ENCODE measurements at places on chromosomes 5 and 9.

GRCh38 chr5:112933651-112934365 is 11.8 kb upstream of the REEP5 start:
- DNase-seq, result no peak

DNA sequence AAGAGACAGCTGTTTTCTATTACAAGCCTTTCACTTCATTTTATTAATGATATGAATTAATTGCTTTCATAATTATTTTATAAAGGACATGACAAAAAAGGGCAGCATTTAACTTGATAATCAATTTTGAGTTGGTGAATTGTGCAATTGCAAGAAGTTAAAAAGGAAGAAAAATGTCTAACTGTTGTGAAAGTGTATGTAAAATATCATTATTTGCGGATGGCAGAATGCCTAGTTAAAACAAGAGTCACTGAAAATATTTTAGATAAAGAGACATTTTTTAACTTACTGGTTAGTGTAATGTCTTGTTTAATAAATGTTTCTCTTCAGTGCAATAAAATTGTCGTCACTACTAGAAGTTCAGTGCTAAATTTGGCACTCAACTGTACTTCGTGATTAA is 57.6 kb upstream of the HTR4 start:
- no peak for DNase-seq

- no peak for DNase-seq
Observed at GRCh38 chr5:51559339-51559738, 176.1 kb downstream of the ISL1 start.

- DNase-seq, result no peak
Observed at GRCh38 chr9:76082057-76082456, 191.6 kb downstream of the PCSK5 start.

- DNase-seq, result peak; percentile 86
Observed at GRCh38 chr5:68962757-68963484, 130.9 kb upstream of the SLC30A5 start.

- no peak for DNase-seq
Observed at GRCh38 chr5:37831821-37832534, 7.9 kb downstream of the GDNF start.

GRCh38 chr5:152462021-152462721 is 57.1 kb upstream of the NMUR2 start:
- no peak for DNase-seq

DNA sequence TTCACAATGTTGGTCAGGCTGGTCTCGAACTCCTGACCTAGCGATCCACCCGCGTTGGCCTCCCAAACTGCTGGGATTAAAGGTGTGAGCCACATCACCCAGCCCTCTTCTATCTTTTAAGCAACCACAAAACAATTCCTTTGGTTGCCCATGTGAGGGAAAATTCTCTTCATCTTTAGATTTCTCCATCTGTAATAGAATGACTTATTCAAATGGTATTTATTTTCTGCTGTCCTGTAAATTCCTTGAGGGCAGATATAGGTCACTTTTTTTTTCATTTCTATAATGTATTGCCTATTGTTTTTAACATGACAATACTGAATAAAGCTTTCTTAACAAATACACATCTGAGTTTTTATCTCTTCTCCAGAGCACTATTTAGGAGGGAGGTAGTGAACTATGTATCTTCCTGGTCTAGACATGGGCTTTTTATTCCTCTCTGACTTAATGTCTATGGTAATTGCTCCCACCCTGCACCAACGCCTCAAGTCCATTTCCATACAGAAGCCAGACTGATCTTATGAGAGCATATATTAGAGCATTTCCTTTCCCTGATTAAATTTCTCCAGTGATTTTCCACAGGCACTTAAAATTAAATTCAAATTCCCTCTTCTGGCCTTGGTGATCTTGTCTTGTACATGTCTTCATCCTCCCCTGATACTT is 595.6 kb downstream of the CAAP1 start:
- no peak for DNase-seq

DNA sequence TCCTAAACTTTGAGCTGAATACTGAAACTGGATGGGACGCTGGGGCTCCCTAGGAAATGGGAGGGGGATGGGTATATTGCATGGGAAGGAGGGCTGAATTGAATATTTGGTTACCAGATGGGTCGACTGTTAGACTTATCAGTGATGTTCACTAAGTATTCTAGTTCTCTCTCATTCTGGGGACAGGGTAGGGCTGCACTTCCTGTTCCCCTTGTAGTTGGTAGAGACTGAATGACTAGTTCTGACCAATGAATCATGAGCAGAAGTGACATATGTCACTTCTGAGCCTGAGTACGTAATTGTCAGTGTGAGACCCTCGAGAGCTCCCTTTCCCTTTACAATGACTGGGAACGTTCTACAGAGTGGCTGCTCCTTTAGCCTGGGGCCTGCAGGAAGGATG is 55.5 kb upstream of the DMRT1 start:
- DNase-seq, result no peak

DNA sequence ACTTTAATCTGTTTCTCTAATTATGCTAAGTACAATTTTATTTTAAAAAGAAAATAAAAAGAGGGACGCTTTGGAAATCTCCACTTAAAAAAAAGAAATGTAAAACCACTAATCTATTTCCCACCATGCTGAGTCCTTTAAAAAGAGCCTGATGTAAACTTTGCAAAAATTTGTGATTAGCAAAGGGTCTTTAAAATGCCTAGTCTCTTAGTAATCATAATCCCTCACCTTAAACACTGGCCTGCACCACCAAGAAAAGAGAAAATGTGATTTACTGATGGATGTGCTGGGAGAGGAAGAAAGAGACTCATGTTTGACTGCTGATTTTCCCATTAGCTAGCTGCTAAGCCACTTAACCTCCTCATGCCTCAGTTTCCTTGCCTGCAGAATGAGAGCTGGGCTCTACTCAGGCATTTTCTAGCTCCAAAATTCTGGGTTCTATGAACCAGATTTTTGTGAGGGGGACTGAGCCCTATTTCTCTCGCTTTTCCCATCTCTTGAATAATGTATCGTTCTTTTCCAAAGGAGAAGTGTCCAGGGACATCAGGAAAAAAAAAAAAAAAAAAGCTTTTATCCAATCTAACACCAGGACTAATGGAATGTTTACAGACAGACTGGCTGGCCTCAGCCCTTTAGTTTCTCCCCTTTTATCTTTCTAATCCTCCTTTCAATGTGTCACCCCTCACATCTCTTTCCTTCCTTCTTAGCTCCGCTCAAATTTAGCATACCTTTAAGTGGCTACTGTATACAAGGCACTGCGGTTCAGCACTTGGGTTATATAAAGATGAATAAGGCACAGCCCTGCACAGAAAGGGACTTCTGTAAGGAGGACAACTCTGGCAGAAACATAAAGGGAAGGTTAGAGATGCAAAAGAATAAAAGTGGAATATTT is 312.4 kb downstream of the ARL15 start:
- DNase-seq, result no peak

- DNase-seq, result no peak
Observed at GRCh38 chr9:532707-533106, 308.8 kb upstream of the DMRT1 start.

DNA sequence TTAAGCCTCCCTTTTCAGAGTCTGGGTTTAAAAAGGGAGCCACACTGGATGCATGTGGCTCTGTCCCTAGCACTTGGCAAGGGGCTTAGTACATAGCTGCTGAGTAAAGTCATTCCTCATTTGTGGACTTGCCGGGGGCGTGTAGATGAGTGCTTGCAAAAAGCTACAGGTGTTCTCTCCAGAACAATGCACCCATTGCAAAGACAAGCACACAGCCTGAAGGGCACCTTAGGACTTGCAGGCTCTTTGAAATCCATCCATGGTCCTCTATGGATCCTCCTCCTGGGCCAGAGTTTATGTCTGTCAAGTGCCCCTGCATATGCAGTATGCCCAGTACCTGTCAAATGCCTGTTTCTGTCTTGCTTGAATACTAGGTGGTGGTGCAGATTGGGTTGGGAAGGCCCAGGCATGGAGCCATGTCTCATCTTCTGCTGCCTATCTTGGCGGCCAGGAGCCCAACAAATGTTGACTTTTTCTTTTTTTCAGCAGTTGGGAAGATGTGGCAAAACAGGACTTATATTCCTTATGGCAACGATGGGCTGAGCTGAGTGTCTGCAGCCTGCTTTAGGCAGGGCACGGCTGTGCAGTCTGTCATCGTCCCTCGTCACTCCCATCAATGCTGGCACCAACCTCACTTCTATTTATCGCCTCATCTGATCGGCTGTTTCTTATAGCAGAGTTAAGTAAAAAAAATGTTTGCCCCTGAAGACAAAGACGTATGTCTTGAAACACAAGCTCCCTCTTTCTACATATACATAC is 18.5 kb upstream of the SMIM32 start:
- no peak for DNase-seq

DNA sequence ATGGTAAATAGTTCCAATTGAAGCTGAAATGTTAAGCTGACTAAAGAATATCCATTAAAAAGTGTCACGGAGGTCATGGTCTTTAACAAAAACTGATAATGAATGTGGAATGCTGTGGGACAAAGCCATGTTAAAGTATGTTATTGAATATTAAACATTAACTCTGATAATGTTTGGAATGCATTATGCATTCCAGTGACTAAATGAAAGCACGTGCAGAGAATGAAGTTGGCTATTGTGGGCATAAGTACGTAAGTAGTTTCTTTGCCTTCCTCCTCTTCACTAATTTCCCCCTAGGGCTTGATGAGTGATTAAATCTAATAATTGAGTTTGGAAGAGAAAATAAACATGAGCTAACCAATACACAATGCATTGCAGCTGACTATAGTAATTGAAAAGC is 640.4 kb upstream of the CDH10 start:
- no peak for DNase-seq

- no peak for DNase-seq
Observed at GRCh38 chr9:35757226-35757891, 3.3 kb upstream of the MSMP start.

GRCh38 chr5:148311484-148311883 is 739 bp upstream of the SPINK7 start:
- no peak for DNase-seq

GRCh38 chr5:171914726-171915338 is 91.6 kb downstream of the FBXW11 start:
- DNase-seq, result no peak

DNA sequence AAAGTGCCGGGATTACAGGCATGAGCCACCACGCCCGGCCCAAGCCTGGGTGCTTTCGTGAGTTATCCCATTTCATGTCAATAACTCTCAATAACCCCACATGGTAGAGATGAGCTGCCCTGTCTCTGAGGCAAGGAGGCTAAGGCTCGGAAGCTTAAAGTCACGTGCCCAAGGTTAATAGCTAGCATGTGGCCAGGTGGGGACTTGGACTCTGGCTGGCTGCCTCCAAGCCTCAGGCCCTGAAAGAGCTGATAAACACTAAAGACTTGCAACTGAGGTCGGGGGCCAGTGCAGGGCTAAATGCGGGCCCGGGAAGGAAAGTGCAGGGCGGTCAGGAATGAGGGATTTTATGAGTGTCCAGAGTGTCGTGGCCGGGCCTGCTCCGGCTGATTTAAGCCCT is 30.9 kb upstream of the BARHL1 start:
- DNase-seq, result no peak

- DNase-seq, result no peak
Observed at GRCh38 chr5:136246122-136246521, 53.2 kb upstream of the SMIM32 start.

GRCh38 chr9:33439731-33440130 is 7.7 kb downstream of the AQP3 start:
- no peak for DNase-seq

DNA sequence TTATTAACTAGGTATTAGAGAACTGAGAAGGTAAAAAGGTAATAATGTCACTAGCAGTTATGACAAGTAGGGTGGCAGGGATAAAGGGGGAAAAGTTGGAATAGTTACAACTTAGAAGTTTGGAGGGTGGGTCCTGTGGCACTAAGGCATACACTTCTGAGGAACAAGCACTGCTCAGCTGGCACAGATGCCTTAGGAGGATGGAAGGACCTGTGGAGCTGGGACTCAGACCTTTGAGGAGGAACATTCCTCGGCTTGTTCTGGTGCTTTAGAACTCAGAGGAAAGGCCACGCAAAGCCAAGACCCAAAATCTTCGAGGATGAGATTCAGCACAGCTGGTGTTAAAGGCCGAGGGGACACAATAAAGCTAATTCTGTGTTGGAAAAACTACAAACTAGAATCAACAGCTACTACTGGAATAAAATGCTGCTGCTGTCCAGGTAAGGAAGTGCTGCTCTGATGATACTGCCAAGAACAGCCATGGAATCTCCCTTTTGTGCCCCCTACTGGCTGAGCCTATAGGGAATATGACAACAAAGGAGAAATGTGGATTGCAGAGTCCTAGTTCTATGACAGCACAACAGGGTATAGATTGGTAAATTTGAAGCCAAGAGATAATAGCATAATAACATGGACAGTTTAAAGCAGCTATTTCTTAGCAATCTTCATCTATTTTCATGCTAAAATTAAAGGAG is 126.7 kb downstream of the SLC25A46 start:
- no peak for DNase-seq

- no peak for DNase-seq
Observed at GRCh38 chr9:90307167-90307833, 335.3 kb downstream of the DIRAS2 start.

GRCh38 chr5:58458743-58459145 is 1.1 kb downstream of the PLK2 start:
- DNase-seq, result no peak

DNA sequence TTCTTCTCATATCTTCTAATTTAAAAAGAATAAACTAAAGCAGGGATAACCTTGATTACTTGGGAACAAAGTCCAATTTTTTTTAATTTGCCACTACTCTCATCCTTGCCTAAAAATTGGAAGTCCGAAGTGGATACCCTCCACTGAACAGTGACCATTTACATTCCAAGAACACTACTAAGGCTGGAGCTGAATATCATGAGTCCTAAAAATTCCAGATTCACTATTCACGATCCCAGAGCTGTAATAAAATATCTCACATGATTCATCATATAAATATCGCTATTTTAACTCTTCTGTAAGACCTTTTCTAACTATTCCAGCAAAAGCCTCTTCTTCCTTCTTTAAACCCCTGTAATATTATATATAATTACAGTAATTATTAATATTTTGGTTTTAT is 57.4 kb downstream of the ATPSCKMT start:
- no peak for DNase-seq

- DNase-seq, result no peak
Observed at GRCh38 chr5:142133330-142134206, 25.0 kb downstream of the NDFIP1 start.

DNA sequence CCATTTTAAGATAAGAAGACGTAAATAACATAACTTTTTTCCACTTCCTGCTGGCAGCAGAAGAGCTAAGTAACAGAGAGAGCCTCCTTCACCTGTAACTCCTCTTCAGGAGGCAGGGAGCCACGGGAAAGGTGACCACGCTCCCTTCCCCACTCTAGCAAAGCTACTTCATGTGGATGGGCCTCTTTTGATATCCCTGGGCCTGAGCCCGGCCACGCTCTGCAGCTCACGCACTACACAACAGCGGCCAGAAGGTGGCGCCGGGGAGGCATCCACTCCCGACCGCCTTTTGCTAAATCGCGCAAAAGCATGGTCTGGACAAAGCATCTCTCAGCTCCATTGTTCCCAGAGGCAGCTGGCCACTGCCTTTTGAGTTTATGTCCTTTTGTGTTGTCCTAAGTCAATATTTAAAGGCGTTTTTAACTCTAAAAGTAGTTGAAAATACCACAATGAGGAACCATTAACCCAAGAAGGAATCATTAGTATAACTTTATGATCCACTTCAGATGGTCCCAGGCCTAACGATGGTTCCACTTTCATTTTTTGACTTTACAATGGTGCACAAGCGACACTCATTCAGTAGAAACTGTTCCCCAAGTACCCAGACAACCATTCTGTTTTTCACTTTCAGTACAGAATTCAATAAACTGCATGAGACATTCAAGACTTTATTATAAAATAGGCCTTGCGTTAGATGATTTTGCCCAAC is 23.6 kb downstream of the CMBL start:
- DNase-seq, result peak; percentile 88
